ENCODE measurements at places on chromosomes 3 and 15.

DNA sequence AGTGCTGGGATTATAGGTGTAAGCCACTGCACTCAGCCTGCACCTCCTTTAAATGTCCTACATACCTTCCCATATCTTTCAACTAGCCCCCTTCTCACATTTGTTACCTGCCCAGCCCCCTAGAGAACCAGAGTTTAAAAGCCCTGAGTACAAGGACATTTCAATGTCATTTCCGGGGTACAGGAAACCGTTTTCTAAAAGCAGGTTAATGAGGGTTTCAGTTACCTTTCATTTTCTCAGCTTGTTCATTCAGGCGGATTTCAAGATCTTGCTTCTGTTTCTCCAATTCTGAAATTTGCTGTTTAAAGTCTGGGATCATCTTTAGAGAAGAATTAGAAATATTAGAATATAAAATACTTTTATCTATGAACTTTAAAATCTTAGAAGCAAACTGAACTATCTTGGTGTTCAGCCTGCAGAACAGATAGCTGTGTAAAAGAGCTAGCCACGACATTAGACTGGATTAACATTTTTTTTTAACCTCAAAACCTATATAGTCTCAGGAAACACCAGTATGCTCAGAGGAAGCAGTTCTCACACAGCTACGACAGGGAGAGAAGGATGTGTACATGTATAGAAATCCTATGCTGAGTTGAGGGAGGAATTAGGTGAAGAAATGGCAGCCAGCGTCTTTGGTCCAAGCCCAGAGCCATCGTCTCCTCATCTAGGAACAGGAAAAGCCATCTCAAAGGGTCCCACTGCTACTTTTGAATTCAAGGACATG is 29.9 kb upstream of the GNB5 start:
- DNase-seq: no peak

- DNase-seq: no peak
Observed at GRCh38 chr3:191301782-191302411, 27.3 kb upstream of the CCDC50 start.

- DNase-seq: no peak
Observed at GRCh38 chr3:34284959-34285826, 486.8 kb downstream of the PDCD6IP start.

DNA sequence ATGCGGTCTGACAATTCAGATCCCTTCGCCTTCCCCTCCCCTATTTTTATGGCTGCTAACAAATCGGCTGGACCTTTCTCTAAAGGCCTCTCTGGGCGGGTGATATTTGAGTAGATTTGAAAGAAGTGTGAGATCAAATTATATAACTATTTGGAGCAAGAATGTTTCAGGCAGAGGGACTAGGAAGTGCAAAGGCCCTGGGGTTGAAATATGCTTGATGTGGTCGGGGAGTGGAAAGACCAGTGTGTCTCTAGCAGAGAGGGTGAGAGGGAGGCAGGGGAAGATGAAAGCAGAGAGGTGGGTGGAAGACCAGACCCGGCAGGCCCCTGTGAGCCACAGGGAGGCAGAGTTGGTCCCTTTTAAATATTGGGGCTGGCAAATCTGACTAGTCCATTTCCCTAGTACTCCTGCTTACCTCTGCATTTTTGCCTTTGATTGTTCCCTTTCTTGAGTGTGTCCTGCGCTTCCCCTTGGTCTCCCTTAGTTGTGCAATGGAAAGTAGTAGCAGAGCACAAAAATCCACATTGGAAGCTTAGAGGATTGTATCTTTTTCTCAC is 32.3 kb downstream of the SLCO3A1 start:
- no peak for DNase-seq

- peak; percentile 82 for DNase-seq
Observed at GRCh38 chr3:50192689-50193141, 1.3 kb downstream of the GNAT1 start.

DNA sequence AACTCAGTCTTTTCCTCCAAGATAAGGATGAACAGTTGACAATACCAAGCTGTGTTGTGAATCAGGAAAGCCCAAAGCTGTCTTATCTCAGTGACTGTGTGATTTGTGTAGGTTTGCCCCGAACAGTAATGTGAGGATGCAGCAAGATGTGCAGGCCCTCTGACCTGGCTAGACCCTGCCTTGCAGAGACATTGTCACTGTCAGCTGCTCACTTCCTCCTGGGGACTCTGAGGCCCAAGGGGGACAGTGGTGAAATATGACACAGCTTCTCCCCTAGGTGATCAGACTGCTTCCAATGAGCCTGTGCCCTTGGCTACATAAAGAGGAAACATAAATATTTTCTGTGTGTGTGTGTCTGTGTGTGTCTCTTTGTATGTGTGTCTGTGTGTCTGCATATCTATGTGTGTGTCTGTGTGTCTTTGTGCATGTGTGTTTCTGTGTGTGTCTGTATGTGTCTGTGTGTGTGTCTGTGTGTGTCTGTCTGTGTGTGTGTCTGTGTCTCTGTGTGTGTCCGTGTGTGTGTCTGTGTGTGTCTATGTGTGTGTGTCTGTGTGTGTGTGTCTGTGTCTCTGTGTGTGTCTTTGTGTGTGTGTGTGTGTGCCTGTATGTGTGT is 21.7 kb downstream of the LRRK1 start:
- no peak for DNase-seq

DNA sequence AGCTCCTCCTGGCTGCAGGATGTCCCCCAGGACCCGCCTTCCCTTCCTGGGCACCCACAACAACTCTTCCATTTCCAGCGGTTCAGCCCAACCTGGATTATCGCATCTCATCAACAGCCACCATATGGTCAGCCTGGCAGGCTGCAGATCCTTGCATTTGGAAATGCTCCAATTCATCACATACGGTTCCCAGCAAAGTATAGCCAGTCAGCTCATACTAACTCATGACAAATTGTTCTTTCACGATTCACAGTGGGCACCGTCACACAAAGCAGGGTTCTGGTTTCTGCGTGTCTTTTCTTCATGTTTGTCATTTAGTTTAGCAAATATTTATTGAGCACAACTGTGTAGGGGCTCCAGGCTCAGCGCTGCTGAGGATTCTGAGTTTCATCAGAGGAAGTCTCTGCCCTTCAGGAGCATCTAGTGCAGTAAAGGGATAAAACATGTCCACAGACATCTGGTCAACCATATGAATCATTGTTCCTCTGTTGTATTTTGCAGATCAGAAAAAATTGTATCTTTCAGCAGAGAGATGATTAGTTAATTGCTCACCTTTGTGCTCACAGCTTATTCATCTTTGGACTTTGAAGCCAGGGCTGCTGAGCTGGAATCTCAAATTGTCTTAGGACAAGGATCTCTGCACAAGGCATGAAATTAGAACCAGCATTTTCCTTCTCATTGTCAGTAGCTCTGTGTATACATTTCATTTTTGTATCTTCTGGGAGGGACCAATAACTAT is 125.1 kb downstream of the GABRG3 start:
- no peak for DNase-seq

GRCh38 chr3:180624714-180625113 is 22.8 kb downstream of the TTC14 start:
- no peak for DNase-seq

GRCh38 chr15:71629781-71630474 is 180.4 kb upstream of the NR2E3 start:
- DNase-seq: no peak

- DNase-seq: no peak
Observed at GRCh38 chr3:100720426-100720825, 11.1 kb downstream of the TFG start.

DNA sequence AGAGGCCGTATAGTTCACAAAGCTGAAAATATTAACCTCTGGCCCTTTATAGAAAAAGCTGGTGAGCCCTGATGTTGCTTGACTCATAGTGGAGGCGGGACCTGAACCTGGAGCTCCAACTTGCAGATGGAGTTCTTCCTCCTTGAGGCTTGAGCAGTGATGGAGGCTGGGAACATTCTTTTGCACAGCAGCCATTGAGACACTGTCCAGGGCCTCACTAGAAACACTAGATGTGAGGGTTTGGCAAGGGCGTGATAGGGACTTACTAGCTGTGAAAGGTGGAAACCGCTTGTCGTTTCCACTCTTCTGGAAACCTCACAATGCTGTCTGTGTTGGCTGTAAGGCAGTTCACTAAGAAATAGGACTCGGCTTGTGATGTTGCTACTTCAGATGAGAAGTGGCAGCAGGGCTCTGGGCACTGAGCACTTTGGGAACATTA is 12.5 kb downstream of the SMAD6 start:
- no peak for DNase-seq

DNA sequence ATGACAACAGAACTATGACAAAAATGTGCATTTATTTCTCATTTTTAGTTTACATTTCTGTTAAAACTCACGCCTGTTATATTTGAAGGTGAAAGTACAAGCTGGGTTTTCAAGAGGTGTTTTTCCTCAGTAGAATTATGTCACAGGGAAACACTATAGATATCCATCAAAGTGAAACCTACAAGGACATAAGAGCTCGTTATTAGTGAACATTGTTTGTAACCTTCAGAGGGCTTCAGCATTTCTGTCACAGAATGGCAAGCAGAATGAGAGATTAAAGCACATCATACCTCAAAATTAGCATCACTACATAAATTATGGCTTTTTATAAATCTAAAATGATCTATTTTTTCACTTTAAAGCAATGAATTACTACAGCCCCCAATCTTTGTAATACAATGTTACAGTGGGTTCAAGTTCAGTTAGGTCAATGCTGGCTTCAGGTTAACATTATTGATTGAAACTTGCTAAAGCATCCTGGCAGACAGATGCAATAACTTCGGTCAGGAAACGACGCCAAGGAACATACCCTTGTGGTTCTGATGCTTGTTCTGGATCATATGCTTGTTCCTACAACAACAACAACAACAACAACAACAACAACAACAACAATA is 405.6 kb downstream of the CADM2 start:
- no peak for DNase-seq

DNA sequence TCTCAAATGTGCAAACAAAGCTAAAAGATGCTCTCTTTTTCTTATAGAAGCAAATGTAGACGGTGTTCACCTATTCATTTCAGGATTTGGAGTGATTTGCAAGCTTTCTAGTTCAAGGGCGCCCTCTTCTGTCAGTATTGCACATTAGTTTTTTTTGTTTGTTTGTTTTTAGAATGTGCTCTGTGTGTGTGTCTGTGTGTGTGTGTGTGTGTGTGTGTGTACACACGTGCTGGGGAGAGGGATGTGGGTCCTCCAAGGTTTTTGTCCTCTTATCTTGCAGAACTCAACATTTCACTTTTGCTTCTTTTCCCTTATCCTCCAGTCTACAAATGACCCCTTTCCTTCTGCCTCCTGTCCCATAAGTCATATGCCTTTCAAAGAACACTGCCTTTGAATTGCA is 23.5 kb downstream of the DNAH1 start:
- DNase-seq: peak; percentile 4

DNA sequence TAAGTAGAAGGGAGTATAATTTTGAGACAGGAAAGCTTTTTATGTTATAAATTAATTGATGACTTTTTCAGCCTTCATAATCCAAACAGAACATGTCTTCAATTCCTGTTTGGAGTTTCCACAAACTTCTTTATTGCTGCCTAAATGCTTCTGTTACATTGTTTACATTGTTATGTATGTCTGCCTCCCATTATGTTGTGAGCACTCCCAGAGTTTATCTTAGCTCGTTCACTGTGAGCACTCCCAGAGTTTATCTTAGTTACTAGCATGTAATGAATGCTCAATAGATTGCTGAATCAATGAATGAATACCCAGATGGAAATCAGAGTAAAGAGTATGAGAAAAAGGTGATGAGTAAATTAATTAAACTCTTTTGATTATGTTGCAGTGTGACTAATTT is 1178.0 kb downstream of the ROBO1 start:
- DNase-seq: no peak

- DNase-seq: no peak
Observed at GRCh38 chr3:139123377-139124095, 78.8 kb upstream of the PRR23C start.

GRCh38 chr3:37941608-37942508 is 48.7 kb upstream of the VILL start:
- DNase-seq: no peak

DNA sequence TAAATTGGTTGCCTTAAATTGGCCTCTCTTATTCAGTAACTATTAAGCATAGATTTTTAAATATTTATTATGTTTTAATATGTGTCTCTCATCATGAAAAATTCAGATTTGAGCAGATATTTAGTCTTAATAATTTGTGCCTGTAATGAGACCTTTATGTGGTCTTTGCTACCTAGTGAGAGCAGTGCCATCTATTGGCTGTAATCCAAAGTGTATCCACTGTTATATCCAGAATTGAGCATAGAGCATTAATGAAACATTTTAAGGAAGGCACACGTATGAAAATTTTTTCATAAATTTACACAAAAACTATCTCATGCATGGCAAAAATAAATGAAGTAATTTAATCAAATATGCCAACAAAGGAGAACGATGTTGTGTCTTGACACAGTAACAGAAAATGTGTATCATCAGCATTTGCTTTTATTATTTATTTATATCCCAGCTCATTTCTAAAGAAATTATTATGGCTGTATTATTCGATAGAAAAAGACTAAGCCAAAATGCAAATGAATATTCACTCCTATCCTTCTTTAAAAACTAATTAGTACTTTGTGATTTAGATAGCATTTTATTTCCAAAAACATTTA is 203.5 kb downstream of the RSRC1 start:
- no peak for DNase-seq

DNA sequence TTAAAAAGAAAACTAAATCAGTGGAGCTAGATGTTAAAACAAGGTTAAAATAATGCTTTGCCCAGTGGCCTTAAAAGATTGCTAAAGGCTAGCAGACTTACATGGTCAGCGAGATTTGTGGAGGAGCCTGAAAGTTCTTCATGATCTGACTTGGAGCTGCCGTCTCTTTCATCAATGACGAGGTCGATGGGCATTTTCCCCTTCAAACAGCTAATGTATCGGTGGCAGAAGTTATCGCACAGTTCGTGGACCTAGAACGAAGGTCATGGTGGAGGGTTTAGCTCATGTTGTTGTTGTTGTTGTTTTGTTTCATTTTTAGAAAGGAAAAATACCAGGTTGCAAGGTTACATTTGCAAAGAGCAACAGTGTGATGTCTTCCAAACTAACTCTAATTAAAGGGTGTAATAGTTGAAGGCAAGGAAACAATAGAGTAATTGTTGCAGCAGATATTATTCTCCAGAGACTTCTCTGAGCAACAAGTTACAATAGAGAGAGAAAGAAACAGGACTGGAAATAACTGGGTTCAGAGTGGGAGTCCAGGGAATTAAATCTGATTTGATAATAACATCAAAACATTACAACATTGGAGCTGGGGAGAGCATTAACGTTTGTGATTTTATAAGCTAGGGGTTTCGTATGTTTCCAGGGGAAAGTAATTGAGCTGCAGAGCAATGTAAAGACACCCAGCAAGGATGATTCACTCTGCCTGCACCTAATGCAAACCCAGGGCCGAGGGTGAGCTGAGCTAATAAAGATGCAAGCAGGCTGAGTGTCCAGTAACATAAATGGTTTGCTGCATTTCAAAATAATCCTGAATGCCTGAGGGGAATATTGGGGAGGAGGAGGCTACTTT is 6.6 kb downstream of the MEIS2 start:
- no peak for DNase-seq

DNA sequence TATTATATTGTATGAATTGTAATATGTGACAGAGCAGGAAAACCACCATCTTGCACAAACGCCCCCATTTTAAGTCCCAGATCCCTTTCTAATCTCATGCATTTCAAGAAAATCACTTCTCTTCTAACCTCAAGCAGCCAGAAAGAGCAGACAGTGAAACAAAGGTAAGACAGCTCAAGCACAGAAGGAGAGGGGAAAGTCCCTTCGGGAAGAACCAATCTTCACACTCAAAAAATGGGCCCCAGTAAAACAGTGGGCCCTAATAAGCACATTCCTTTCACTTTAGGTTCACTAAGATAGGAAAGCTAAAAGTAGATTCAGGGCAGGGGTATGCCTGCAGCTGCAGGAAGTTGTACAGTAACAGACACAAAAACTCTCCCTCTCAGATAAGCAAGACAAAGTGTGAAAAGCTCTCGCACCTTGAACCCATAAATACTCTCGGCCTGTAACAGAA is 1268.7 kb downstream of the SI start:
- DNase-seq: no peak

GRCh38 chr3:28980631-28981030 is 300.2 kb upstream of the RBMS3 start:
- DNase-seq: no peak

All from stimulated activated CD4-positive, alpha-beta T cell treated with anti-CD3 and anti-CD28 coated beads, Interleukin-12 subunit alpha, Interleukin-12 subunit beta, amount 100 ng/mL, for 4 hours (primary cell).